ENCODE measurements at places on chromosomes 6 and 20.

GRCh38 chr6:70371454-70372105 is 41.7 kb upstream of the FAM135A start:
- DNase-seq: no peak

GRCh38 chr6:10151144-10151915 is 263.5 kb downstream of the TFAP2A start:
- DNase-seq: no peak

DNA sequence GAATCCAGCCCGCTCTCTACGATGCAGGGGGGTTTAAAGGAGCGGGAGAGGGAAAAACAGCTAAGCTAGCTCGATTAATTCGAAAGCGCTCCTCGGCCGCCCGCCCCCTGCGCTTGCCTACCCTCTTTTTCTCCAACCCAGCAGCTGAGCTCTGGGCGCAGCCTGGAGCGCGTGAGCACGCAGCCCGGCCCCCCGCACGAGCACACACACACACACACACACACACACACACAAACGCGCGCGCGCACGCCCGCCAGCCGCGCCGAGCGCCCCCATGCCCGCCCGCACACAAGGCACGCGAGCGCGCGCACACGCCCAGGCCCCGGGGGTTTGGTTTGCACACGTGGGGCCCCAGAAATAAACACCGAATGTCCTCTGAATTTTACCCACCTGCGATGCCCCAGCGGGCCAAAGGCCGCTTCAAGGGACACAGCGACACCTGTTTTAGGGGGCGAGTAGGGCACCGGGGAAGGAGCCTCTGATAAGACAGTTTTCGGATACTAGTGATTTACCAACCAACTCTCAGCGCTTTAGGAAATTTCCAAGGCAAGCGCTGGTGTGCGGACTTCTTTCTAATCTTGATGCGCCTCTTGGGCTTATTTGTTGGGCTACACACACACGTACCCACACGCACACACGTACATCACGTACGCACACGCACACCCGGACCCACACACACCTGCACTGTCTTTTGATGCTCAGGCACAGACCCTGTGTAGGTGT is 802 bp upstream of the NRN1 start:
- DNase-seq: peak; percentile 7

DNA sequence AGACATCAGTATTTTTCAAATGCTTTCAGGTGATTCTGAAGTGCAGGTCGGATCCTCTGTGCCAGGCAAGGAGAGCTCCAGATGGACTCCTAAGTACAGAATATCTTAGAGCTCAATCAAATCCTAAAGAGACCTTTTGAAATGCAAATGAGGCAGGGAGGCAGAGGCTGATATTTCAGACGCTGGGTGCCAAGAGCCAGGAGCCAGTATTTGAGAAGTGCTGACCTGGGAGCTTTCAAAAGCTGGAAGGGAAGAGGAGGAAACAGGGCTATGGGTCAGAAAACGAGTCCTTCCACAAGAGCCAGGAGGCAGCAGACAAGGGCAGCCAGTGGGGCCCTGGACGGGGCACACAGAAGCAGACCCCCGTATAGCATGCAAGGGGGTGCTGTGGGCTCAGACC is 46.1 kb upstream of the DSN1 start:
- DNase-seq: no peak

DNA sequence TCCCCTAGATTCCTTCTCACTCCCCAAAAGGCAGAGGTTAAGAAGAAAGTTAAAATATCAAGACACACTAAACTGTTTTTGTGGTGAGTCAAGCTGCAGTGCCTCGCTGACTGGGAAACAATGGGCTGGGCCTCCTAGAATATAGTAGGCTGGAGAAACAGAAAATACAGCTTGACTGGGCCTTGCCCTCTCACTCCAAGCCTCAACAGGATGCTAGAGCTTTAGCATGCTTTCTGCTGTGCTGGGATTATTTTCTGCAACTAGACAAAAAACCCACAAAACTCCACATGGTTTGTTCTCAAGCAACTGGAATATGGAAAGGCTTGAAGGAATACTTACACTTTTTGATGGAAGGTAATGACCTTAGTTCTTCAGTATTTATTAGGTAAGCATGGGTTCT is 27.9 kb downstream of the FOXO3 start:
- DNase-seq: no peak

DNA sequence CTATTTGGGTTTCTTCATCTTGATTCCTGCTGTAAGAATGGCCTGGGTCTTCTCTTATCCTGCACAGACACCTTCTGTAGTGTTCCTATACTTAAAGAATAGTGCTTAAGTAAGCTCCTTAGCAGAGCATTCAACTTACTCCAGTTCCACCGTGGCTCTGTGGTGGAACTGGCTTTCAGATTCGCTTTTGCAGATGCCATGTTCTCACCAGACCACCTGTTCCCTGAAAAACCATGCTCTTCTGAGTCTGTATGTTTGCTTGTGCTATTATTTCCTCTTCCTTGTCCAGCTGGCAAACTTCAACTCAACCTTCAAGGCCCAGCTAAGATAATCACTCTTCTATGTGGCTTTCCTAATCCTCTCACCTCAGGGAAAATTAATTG is 4.9 kb downstream of the ELMO2 start:
- DNase-seq: no peak

DNA sequence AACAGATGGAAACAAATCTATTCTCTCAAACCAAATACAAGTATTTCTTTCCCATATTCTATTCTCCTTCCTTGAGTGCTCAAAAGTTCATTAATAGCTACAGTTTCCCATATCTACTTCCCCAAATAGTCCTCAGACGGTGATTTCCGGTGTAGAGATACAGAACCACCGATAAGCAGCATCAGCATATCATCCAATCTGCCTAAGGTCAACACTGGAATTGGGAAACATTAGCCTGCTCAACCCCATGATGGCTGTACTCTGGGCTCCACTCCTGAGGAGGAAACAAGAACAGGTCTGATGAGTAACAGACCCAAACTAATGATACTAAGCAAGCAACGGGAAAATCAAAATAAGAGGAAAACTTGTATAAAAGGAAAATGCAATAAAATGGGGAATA is 115.6 kb downstream of the EPB41L2 start:
- no peak for DNase-seq

DNA sequence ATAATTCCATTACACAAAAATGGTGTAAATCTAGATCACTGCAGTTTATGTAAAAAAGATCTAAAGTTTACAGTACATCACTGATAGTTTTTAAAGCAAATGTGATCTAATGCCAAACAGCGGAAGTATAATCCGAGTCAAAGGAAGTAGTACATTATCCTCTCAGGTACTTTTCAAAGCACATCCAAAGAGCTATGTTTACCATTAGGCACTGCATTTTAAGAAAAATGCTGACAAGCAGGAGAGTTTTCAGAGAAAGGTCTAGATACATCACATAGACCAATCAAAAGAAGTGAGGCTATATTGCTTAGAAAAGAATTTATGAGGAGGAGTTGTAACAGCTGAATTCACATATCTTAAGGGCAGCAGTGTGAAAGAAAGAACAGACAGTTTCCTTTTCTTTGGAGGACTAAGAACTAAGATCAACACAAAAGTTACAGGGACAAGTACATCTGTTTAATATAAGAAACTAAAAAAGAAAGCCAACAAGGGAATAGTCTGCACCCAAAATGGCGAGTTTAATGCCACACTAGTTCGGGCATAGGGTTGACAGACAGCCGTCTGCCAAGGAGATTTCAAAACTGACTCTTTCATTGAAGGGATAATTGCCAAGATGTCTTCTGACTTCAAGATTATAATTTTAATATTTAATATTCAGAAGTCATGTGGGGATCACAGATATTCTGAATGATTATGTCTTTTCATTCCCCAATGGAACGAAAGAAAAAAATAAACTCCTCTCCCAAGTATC is 1.4 kb downstream of the ZNF184 start:
- DNase-seq: no peak

GRCh38 chr6:113823916-113824315 is 33.2 kb upstream of the MARCKS start:
- DNase-seq: no peak

GRCh38 chr6:133697666-133698065 is 191.2 kb upstream of the TCF21 start:
- DNase-seq: no peak

DNA sequence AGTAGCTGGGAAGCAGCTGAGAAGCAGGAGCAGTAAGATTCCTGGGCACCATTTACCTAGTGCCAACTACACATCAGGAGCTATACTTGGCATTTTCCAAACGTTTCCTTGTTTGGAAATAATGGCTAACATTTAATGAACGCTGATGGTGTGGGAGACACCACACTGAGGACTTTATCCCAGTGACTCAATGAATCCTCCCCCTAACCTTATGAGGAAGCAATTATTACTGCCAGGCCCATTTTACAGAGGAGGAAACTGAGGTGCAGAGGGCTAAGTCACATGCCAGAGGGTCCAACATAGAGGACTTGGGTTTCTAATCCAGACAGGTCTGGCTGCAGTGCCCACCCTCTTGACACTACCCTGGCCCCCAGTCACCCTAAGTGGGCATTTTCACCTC is 6.1 kb downstream of the PTGIS start:
- DNase-seq: no peak

DNA sequence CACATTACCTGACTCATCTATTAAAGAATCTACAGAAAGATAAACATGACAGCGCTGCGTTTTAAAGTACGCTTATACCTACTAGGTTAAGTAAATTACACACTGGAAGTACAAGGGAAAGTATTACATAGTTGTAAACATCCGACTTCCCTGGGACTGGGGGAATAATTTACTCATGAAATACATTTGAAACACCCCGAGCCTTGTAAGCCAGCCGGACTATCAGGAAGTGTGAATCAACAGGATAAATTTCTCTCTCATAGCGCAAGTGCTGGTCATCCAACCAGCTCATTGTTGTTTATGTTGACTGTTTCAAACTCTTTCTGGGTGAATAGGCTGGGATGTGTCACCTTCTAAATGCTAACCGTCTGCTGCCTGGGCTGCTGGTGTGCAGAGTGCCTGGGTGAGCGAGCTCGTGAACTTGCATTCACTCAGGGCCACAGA is 4.9 kb downstream of the BMP6 start:
- DNase-seq: no peak

GRCh38 chr6:144286503-144287393 is 1.6 kb downstream of the UTRN start:
- peak; percentile 2 for DNase-seq

GRCh38 chr20:50126662-50127061 is 13.7 kb upstream of the UBE2V1 start:
- no peak for DNase-seq

DNA sequence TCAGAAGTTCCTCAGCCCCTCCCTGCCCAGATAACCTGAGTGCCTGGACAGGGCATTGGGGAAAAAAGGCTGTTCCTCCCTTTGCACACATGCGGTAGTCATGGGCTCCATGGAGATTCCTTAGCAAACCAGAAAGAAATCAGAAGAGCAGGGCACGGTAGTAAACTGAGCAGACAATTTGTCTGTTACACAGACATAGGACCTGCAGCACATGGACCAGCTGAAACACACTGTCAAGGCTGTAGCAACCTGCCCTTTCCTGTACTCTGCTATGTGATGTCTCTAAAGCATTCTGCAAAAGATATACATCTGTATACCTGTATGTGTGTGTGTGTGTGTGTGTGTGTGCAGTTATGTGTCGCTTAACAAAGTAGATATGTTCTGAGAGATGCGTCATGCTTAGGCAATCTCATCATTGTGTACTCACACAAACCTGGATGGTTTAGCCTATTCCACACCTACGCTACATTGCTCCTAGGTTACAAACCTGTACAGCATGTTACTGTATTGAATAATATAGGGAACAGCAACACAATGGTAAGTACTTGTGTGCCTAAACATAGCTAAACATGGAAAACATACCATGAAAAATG is 44.4 kb upstream of the BMP5 start:
- no peak for DNase-seq

GRCh38 chr20:54549658-54550326 is 74.4 kb downstream of the DOK5 start:
- no peak for DNase-seq

GRCh38 chr6:163711615-163712565 is 297.4 kb downstream of the QKI start:
- DNase-seq: no peak

- DNase-seq: no peak
Measured at GRCh38 chr6:170329321-170329720, 22.8 kb downstream of the FAM120B start.

- no peak for DNase-seq
Measured at GRCh38 chr6:116366740-116367275, 3.9 kb upstream of the DSE start.

DNA sequence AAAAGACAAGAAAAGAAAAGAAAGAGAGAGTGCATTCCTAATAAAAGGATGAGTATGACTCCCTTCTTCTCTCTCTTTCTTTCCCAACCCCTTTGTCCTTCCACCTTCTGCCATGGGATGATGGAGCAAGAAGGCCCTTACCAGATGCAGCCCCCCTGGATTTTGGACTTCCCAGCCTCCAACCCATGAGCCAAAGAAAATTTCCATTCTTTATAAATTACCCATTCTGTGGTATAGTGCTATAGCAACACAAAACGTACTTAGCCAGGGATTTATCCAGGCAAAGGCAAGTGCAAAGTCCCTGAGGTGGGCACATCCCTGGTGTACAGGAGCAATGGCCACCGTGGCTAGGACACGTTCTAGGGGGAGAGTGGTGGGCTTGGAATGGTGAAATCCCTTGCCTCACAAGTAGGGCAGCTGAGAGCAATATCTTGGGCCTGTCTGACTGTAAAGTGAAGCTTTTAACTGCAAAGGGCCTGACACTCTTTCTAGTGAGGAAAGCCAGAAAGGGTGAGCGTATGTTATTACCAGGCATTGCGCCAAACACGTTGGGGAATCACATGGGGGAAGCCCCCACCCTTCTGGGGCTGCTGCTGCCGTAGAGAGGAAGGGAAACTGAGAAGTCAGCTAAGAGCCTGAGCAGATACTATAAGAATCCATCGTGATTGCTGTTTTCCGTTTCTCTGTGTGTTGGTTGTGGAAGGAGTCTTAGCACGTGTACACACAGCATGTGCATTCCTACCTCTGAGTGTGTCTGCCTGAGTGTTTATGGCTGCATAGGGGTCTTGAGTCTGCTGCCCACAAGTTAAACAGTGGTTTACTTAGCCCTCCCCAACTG is 50.7 kb upstream of the SIRPA start:
- peak; percentile 8 for DNase-seq

GRCh38 chr6:151488226-151488625 is 5.6 kb upstream of the CCDC170 start:
- DNase-seq: no peak

GRCh38 chr6:105733556-105734162 is 330.8 kb upstream of the PREP start:
- no peak for DNase-seq

- peak; percentile 55 for DNase-seq
Measured at GRCh38 chr6:107712665-107713551, 111.2 kb downstream of the SCML4 start.

- no peak for DNase-seq
Measured at GRCh38 chr20:10902174-10902573, 228.4 kb upstream of the JAG1 start.

DNA sequence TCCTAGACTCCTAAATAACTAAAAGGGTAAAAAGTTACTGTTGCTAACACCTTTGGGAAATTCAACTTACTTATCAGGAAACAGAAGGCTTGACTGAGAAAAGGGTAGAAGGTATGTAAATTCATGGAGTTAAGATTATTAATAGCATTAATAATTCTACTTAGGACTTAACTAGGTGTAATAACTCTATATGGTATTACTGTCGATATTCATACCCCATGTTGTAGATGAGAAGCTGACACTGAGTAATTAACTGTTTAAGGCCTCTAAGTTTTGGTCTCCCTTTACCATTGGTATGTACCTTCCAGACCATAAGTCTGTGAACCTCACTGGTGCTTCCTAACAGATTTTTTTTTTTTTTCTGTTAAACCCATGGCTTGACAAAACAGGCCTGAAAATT is 15.4 kb downstream of the GLO1 start:
- DNase-seq: no peak
